Astrocyte of the hippocampus (primary cell): ENCODE measurements at places on chromosomes 11 and 22.

- no peak for DNase-seq
These were observed 25.9 kb downstream of the SCUBE1 start for GRCh38 chr22:43317239-43317638.

GRCh38 chr11:69810289-69811118, 8.7 kb downstream of the FGF3 start:
- DNase-seq = no peak

DNA sequence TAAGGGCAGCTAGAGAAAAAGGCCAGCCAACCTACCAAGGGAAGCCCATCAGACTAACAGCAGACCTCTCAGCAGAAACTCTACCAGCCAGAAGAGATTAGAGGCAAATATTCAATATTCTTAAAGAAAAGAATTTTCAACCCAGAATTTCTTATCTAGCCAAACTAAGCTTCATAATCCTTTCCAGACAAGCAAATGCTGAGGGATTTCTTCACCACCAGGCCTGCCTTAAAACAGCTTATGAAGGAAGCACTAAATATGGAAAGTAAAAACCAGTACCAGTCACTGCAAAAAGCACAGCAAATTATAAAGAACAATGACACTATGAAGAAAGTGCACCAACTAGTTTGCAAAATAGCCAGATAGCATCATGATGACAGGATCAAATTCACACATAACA, 30.6 kb upstream of the CASP12 start:
- no peak for DNase-seq

- DNase-seq = no peak
These were observed 5.1 kb upstream of the PPP6R3 start for GRCh38 chr11:68455485-68455884.

DNA sequence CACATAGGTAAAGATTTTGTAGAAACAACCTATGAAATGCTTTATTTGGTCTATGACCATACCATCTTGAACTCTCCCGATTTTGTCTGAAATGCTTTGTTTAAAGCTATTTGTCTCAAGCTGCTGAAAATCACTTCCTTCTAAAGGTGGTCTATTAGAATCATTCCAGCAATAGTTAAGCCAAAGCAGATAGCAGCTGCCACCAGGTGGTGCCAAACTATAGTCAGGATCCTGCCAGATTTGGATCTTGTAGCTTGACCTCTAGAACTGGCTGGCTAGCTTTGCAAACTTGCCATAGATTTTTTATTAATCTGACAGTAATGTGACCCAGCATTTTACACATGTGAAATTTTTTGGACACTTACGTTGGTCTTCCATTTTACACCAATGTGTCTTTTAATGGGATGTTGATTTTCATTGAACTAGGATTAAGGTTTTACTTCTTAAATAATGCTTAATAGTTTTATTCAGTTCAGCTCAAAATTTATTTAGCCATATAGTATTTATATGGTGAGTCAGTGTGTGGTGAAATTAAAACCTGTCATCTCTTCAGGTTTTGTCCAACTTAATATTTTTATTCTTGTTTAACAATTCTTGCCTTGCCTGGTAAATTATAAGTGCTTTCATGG, 19.7 kb downstream of the CTR9 start:
- DNase-seq = peak; percentile 67

DNA sequence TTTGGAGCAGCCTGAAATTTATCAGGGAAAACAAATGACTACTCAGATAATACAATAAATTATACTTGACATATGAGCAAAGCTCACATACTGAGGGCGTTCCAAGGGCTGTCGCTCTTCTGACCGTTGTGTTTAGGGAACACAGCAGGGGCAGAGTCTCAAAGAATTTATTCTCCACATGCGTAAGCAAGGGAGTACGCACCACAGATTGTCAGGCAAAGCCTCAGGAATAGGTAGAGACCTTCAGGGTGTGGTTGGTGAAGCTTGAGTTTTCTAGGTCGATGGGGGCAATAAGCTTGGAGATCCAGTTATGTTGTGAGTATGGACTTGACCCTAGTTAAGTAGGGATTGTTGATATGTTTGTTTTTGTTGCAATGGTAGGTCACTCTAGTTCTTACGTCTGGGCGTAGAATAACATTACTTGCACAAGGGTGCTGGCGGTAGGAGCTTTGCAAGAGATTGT, 830 bp downstream of the ACAT1 start:
- DNase-seq = peak; percentile 34
